ENCODE measurements at places on chromosomes 5 and 9.
A peak's percentile ranks its signal among the peaks of the same experiment; 100 is the strongest.

DNA sequence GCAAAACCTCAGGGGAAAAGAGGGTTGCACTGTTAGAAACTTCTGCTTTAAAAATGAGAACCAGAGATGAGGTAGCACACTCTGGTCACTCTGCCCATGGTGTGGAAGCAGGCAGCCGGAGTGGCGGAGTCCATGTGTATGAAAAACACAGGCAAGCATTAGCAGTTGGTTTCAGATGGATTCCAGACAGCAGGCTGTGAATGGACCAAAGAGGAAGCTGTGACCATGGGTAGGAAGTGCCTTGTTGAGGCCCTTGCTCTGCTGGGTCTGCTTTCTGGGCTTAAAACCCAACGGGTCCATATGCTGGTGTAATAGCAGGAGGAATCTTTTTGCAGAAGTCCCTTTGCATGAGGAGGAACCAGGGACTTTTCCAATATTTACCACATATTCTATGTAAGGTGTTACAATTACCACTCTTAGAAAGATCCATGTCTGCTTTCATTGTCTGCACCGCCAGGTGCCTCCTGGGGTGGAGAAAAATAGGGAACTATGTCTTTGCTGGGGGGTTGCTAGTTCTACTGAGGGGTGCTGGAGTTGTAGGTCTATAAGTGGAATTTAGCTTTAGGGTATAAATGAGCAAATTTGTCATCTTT is 77.0 kb downstream of the ANKRD55 start:
- DNase-seq: no peak

GRCh38 chr5:108148715-108149139 is 233.2 kb downstream of the FBXL17 start:
- peak; percentile 32 for DNase-seq

GRCh38 chr9:94135222-94135621 is 51.0 kb downstream of the PTPDC1 start:
- DNase-seq: peak; percentile 79

- DNase-seq: no peak
Measured at GRCh38 chr5:78243091-78243490, 51.4 kb downstream of the AP3B1 start.

- DNase-seq: no peak
Measured at GRCh38 chr9:104694218-104694617, at the start of gene OR13D1. Gene OR13D1, plus strand, starts transcription at chr9:104694518. Its CDS starts 0 bp downstream, at chr9:104694518.

DNA sequence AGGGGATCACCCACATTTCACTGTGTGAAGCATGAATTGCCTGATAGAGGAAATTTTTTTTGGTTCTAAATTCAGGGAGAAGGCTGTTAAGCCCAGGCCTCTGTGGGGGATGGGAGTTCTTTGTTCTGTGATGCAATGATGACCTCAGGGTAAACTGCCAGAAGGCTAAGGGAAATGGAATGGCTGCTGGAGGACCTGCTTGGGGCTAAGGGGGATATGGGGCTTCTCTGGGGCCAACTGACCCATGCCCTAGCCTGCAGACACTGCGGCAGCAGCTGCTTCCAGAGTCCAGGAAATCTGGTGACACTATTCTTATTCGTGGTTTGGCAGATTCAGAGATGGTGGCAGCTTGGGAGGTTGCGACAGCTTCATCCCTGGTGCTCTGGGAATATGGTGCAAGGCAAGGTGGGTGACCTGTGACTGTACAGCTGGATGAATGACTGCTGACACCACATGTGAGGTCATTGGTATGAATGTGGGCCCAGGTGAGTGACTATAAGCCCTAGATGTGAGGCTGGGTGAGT is 30.3 kb downstream of the VCP start:
- no peak for DNase-seq

- no peak for DNase-seq
Measured at GRCh38 chr5:55520117-55520839, 14.5 kb downstream of the PLPP1 start.

DNA sequence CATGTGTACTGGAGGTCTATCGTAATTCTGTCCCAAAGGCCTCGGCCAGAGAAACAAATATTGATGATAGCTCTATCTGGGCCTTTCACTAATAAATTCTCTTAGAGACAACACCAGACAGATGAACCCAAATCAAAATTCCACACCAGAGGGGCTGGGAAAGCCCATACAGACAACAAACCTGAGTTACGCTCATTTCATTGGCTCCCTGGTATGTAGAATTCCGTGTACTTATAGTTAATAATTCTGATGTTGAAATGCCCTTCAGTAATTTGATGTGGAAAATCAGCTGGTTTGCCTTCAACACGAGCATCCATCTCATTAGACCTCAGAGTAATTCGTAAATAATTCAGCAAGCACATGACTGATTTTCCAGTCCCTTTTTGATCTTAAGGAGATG is 53.2 kb downstream of the FRMD3 start:
- DNase-seq: no peak

DNA sequence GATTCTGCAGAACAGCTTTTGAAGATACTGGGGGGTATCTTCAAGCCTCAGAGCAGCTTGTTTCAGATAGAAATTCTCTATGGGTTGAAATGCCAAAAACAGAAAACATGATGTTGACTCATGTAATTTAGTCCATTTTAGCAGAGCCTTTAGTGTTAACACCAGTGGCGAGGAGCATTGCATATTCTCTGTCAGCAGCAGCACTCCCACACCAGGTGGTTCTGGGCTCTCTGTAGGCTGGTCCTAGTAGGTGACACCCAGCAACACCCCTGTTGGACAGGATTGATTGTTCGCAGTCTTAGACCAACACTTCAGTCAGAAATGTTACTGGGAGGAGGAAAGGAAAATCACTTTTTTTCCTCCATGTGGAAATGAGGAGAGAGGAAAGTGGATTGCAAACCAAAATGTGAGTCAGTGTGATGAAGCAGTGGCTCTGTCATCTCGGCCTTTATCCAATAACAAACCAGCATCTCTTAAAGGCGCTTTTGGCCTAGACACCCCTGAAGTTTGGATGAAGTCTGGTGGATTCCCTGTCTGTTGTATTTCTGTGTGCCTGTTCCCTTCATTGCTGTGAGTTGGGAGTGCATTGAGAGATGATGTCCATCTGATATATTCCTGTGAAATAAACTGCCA is 16.8 kb downstream of the SLC46A2 start:
- DNase-seq: no peak

GRCh38 chr5:135750506-135750905 is 84.0 kb upstream of the SLC25A48 start:
- DNase-seq: no peak

- peak; percentile 52 for DNase-seq
Measured at GRCh38 chr9:95506428-95506677, 10.4 kb downstream of the PTCH1 start.

- no peak for DNase-seq
Measured at GRCh38 chr9:78249542-78249941, 13.7 kb downstream of the CEP78 start.

- DNase-seq: no peak
Measured at GRCh38 chr9:123772967-123773366, 157.0 kb downstream of the DENND1A start.

DNA sequence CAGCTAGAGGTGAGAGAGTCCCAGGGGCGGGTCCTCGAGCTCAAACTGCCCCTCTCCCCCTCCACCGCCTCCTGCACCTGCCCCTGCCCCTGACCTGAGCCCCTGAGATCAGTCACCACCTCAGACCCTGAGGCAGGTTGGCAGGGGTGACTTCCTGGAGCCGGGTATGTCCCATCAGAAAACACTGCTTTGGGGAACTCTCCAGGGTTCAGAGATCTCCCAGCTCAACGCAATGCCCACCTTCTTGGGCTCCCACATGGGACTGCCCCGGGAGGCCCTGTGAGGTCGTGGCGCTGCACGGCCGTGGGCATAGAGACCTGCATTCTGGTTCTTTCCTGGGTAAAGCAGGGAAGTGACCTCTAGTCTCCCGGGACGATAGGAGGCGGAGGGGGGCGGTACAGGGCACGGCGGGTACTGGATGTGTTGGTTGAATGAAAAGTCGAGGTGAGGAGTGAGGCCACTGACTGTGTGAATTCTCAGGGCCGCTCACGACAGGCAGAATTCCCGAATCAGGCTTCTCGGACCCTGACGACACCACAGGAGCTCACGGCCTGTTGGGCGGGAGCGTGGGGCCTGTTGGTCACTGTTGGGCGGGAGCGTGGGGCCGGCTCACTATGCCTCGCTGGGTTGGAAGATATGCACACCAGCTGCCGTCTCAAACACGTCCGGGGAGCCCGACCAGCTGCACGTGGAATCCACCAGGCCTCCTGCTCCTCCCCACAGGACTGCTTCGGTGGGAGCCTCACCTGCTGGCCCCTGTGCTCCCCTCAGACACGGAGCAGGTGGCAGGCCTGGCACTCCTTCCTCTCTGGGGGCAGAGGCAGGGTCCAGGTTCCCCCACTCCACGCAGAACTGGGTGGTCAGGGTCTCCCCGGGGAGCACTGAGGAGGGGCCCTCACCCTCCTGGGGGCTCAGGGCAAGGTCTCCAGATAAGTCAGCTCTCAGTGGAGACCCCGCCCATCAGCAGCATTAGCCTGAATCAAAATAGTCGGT is 178.0 kb upstream of the PPP1R26 start:
- DNase-seq: no peak

- DNase-seq: no peak
Measured at GRCh38 chr5:109876030-109876725, 186.5 kb downstream of the MAN2A1 start.

- DNase-seq: no peak
Measured at GRCh38 chr5:29548262-29548661, 1645.2 kb upstream of the CDH6 start.

DNA sequence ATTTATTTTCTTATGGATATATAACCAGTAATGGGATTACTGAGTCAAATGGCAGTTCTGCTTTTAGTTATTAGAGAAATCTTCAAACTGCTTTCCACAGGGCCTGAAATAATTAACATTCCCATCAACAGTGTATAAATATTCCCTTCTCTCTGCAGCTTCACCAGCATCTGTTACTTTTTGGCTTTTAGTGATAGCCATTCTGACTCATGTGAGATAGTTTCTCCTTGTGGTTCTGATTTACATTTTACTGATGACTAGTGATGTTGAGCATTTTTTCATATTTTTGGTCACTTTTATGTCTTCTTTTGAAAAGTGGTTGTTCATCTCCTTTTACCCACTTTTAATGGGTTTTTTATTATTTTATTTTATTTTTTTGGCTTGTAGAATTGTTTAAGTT is 1290.3 kb upstream of the CDH9 start:
- DNase-seq: peak; percentile 76

GRCh38 chr5:16384222-16384621 is 81.4 kb downstream of the ZNF622 start:
- no peak for DNase-seq

GRCh38 chr5:60972231-60972630 is 27.2 kb downstream of the NDUFAF2 start:
- DNase-seq: no peak

- DNase-seq: no peak
Measured at GRCh38 chr5:54325610-54326311, 15.4 kb upstream of the ARL15 start.

DNA sequence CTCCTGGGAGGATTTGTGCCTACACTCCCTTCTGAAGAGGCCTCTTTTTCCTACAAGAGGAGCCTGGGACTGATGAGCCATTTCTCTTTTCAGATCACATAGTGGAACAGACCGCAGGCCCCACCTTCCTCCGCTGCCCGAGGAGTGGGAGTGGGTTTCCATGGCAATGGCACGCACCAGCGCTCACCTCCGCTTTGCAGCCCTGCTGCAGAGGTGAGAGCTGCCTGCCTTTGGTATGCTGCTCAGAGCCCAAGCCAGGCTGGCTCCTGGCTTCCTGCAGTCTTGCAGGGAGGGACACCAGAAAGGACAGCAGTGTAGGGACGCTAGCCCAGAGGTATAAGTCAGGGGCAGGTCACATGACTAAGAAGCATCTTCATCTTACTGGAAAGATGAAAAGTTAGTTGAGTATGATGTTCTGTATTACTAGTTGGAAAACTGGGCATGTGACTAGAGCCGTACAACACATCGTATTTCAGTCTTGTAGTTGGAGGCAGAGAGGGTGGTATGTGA is 12.4 kb downstream of the PTTG1 start:
- DNase-seq: no peak

GRCh38 chr5:146758938-146759337 is 119.6 kb downstream of the PPP2R2B start:
- no peak for DNase-seq

GRCh38 chr5:139091439-139092156 is 106.6 kb downstream of the SIL1 start:
- no peak for DNase-seq

DNA sequence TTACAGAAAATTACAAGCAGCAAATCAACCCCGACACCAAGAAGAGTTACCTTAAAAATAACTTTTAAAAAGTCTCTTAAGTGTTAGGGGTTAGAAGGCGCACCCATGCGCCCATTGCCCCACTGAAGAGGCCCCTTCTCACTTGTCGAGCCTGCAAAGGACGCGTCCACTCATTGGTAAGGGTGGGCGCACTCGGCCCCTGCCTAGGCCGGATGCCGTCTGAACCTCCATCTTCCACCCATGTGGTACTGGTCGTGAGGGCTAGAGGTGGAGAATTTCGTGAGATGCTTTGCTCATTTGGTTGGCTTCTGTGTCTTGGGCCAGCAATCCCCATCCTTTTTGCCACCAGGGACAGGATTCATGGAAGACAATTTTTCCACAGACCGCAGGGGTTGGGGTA is 27.5 kb upstream of the LRRC14B start:
- no peak for DNase-seq

DNA sequence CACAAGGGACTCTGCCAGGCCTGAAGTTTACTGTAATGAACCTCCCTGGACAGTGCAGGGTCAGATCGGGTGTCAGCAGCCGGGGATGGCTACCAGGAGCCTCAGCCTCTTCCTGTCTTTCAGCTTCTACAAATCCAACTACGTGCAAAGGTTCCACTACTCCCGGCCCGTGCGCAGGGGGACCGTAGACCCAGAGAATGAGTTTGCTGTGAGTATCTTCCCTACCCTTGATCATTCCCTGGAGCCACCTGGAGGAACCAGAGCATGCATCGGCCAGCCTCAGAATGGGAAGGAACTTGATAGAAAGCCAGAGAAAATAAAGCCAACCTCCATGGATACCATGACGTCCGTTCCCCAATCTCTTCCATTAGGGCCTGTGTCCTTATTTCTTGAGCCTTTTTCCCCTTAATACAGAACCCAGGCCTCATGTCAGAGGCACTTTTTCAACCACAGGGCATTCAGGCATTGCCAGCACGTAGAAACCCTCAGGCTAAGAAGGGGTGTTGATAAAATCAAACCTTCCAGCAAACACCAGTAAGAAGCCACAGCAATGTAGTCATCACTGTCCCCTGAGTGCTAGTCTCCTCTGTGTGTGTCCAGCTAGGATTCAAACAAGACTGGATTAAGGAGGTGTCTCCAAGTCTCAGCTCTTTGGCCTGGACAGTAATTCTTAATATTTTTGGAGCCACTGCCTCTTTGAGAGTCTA is 49.0 kb upstream of the FOXI1 start:
- DNase-seq: peak; percentile 12

- no peak for DNase-seq
Measured at GRCh38 chr9:3826178-3826577, 300.4 kb upstream of the RFX3 start.

Measured in fibroblast of skin of back (primary cell).